ENCODE measurements at places on chromosomes 16 and 17.

DNA sequence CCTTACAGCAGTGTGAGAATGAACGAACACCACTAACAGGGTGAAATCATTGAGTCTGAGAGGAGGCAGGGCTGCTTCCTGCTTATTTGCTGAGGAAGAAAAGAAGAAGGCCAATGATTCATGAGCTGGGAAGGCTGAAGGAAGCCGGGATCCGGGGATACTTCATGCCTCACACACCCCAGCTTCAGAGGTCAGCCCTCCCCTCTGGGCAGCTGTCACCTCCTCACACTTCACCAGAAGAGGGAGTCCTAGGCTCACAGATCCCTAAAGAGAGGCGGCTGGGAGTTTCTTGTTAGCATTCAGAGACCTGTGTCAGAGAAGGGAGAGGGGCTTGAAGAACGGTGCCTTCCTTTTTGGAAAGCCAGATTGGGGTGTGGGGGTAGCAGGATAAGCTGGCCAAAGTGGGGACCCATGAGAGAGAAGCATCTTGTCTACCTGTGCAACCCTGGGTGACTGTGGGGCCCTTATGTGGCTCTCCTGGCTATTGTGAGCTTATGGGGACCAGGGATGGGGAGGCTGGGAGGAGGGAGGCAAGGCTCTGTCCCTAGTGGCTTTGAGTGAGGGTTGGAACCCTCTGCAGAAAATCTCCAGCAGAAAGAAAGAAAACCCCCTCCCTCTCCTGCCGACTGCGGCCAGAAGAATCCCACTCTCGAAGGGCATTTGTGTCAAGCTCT lies 94.6 kb downstream of the RGS9 start:
- peak; percentile 54 for DNase-seq

DNA sequence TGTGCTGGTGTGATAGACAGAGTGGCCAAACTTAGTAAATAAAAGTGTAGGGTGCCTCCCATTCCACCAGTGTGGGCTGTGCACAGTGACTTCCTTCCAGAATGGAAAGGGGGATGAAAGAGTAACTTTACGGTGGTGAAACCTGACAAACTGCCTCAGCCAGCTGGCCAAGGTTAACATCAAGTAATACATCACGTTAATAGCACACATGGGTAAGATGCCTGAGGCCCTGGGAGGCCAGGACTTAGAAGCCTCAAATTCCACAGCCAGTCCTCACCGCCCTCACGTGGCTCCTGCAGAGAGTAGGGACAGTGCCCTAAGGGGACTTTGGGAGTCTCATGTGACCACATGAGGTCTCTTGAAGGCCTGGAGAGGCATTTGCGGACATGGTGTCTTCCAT lies 14.1 kb downstream of the RMI2 start:
- DNase-seq: no peak

- DNase-seq: no peak
Observed at GRCh38 chr17:76279742-76280287, 14.7 kb downstream of the UBALD2 start.

DNA sequence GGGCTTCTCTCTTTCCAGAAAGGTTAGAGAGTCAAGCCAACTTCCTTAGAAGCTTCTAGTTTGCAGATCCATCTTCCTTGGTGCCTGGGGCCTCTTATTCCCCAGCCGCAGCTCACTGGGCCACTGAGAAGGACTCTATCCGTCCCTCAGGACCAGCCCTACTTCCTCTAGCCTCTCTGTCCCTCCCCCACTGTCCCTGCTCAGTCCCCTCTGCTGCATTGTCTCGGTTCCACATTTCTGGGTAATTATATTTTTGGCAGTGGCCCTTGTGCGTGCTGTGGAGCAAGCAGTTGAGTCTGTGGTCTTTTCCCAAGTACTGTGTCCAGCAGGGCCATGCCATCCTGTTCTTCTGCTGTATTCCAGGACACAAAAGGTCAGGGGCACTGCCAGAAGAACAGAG lies 17.8 kb downstream of the IRX3 start:
- DNase-seq: no peak

GRCh38 chr17:8060274-8060673 lies 21.4 kb downstream of the ALOX15B start:
- no peak for DNase-seq

DNA sequence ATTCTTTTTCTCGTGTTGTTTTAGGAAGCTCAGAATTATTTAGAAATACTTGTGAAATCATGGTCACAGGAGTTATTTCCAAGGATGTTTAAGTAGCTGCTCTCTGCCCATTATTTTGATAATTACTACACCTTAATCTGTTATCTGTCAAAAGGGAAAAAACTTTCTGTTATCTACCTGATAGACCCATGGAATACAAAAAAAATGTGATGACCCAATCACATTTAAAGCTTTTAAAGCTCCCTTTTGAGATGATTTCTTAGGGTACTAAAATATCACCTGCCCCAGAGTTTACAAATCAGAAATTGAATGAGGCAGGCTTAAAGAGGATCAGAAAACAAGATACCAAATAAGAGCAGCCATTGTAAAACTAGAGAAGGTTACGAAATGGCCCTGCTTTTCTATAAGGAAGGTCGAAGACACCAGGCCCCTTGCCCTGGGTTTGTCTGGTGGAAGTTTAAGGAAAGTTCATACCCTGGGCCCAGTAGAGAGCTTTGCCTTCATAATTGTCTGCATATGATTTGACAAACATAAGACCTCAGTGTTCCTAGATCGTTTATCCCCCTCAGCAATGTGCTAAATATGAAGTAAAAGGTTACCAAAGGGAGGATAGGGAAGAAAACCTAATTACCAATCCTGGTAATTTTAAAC lies 149.9 kb upstream of the TBX2 start:
- DNase-seq: no peak

DNA sequence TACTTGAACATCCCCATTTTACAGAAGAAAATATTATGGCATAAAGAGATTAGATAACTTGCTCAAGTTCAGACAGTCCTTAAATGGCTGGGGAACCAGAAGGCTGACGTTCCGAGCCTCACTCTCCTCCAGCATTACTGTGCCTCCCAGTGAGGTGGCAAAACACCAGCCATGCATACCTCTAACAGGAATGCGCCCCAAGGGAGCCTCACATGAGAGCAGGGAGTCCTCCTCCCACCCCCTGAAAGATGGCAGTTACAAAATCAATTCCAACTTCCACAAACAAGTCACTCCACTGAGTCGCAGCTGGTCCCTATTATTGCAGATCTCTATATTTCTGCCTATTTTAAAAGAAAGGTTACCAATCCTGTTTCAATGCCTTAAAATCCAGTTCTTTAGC lies 55.5 kb downstream of the ANKFY1 start:
- DNase-seq: no peak

DNA sequence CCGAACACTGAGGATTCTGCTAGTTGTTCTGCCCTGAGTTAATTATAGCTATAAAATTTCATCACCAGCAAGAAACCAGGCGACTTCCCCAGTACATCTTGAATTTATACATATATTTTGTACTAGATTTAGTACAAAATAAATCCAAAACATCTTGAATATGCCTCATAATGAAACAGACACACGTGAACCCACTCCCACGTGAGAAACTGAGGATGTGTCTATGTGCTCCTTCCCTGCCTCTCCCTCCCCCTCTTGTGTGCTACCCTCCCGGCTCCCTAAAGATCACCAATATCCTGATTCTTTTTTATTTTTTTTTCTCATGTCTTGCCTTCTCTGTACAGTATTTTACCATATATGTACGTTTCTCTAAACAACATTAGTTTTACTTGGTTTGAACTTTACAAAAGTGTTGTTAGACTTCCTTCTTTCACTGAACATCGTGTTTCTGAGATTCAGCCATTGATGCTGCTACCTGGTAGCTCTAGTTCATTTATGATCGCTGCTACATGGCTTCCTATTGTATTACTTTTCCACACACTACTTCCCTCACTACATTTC lies 1.1 kb upstream of the LCMT1 start:
- DNase-seq: no peak

DNA sequence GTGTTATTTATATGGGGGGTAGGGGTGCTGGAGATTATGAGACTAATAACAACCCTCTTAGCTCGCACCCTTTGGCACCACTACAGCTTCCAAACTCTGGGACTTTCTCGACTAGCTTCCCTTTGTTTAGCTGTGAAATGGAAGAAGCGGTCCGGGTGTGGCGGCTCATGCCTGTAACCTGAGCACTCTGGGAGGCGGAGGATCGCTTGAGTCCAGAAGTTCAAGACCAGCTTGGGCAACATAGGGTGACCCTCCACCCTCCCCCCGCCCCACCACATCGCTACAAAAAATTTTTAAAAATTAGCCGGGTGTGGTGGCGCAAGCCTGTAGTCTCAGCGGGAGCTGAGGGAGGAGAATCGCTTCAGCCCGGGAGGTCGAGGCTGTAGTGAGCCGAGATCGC lies 814 bp upstream of the CDH3 start:
- no peak for DNase-seq

DNA sequence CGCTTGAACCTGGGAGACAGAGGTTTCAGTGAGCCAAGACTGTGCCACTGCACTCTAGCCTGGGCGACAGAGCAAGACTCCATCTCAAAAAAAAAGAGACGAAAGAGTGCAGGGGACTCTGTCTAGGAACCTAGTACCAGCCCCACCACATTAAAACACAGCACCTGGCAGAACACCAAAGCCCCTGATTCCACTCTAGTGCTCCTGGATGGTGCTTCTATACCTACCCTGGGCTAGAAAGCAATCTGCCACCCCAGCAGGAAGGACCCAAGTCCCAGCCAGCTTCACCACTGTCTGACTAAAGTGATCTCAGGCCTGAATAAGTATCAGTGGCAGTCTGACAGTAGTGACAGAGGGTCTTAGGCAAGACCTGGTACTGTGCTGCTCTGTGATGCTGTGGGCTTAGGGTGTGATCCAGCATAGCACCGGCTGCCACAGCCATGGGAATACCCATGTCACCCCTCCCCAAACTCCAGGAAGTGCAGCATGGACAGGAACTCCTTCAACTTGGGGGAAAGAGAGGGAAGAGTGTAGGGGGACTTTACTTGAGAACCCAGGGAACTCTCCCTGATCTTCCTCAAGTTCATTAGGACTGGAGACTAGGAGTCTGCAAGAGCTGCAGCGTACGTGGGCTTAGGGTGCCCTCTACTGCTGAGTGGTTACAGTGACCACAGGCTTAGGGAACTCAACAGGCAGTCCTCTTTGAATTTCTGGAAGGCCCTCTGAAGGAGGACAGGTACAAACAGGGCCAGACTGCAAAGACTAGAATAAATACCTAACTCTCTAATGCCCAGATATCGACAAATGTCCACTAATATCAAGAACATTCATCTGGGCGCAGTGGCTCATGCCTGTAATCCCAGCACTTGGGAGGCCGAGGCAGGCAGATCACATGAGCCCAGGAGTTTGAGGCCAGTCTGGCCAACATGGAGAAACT lies 30.0 kb upstream of the RNF43 start:
- no peak for DNase-seq

- no peak for DNase-seq
Observed at GRCh38 chr17:62741290-62741689, 66.8 kb downstream of the MARCHF10 start.

GRCh38 chr17:74736513-74737298 lies at the start of gene RAB37:
TSS of gene RAB37 (plus strand) at chr17:74737256. CDS start at chr17:74737273, 17 bp downstream.
- DNase-seq: peak; percentile 53

GRCh38 chr16:19228052-19228451 lies 57.5 kb upstream of the CLEC19A start:
- no peak for DNase-seq

GRCh38 chr17:9473711-9474110 lies 101.9 kb downstream of the STX8 start:
- no peak for DNase-seq

- no peak for DNase-seq
Observed at GRCh38 chr17:80408872-80409271, 6.1 kb upstream of the ENDOV start.

DNA sequence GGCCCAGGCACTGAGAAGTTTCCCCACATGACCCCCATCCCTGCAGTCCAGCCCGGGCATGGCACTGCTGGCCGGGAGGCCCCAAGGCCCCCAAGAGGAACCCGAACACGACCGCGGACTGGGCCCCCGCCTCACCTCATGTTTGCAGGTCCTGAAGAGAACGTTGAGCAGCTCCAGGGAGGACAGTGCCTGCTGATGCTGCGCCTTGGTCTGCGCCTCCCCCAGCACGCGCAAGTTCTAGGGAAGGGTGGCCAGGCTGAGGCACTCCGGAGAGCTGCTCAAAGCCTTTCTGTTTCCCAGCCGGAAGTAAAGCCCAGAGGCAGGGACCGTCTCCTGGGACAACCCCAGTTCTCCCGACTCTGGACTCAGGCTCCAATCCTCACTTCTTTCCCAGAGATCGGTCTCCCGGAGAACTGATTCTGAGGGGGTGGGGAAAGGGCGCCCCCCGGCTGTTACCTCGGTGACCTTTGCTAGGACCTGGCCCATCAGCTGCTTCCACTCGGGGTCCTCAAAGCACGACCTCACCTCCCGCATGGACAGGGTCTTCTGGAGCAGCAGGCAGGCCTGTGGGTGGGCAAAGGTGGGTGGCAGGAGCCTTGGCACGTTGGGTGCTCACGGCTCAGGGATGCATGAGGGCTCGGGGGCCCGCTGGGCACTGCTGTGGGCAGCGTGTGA lies 13.7 kb downstream of the MYBBP1A start:
- DNase-seq: no peak

- DNase-seq: no peak
Observed at GRCh38 chr16:88734361-88734728, 28.0 kb downstream of the CTU2 start.

GRCh38 chr17:81967533-81968395 lies 6.8 kb upstream of the NOTUM start:
- peak; percentile 91 for DNase-seq

- peak; percentile 50 for DNase-seq
Observed at GRCh38 chr17:67377488-67378453, 690 bp downstream of the PITPNC1 start.

- no peak for DNase-seq
Observed at GRCh38 chr17:45648642-45649041, 135.5 kb upstream of the CRHR1 start.

DNA sequence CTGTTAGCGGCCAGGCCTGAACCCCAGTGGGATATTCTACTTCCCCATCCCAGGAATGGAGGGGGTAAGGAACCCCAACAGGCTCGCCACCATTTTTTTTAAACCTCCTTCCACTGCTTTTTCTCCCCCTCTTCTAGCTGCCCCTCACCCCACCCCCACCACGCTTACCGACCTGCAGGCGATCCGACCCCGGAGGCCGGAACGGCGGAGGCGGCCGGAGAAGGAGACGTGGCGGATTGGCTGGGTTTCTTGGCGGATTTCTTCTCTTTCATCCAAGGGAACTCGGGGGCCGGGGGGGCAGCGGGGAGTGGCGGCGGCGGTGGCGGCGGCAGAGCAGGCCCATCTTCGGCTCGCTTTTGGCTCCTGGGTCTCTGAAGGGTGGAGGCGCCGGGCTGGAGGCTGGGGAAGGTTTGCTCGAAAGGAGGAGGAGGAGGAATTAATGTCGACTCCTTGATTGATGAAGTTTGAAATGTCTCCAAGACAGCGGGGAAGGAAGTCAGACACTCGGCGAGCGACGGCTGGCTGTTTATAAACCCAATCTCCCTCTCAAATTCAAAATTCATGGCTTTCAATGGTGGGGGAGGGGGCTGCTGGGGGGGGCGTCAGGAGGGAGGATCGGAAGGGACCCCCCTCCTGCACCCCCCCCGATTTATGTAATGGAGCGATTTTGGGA lies 424 bp downstream of the HOXB2 start:
- DNase-seq: no peak

GRCh38 chr17:28750178-28751047 lies 6.6 kb downstream of the TRAF4 start:
- DNase-seq: peak; percentile 62

All from GM12892 (cell line).